ENCODE measurements at places on chromosomes 3 and 15. TPM values are rescaled to one million over a fixed set of nuclear protein-coding genes. Genes with fewer than 3 reads are reported as not detected.

- no peak for DNase-seq
Observed at GRCh38 chr3:113556316-113556945, 24.1 kb downstream of the SIDT1 start.

The CCNL1 gene
- total RNA-seq: 315 TPM

The TIMMDC1 gene
- total RNA-seq: 89.6 TPM

The ZNF609 gene
- 43.9 TPM for total RNA-seq

The AADAC gene
- not detected for total RNA-seq

- DNase-seq: no peak
Observed at GRCh38 chr3:159844801-159845261, 143.8 kb upstream of the IL12A start.

The GPR27 gene
- 0.90 TPM for total RNA-seq

The IL20RB gene
- total RNA-seq: 1.7 TPM

- no peak for DNase-seq
Observed at GRCh38 chr15:66292571-66293418, 573 bp upstream of the DIS3L start.

DNA sequence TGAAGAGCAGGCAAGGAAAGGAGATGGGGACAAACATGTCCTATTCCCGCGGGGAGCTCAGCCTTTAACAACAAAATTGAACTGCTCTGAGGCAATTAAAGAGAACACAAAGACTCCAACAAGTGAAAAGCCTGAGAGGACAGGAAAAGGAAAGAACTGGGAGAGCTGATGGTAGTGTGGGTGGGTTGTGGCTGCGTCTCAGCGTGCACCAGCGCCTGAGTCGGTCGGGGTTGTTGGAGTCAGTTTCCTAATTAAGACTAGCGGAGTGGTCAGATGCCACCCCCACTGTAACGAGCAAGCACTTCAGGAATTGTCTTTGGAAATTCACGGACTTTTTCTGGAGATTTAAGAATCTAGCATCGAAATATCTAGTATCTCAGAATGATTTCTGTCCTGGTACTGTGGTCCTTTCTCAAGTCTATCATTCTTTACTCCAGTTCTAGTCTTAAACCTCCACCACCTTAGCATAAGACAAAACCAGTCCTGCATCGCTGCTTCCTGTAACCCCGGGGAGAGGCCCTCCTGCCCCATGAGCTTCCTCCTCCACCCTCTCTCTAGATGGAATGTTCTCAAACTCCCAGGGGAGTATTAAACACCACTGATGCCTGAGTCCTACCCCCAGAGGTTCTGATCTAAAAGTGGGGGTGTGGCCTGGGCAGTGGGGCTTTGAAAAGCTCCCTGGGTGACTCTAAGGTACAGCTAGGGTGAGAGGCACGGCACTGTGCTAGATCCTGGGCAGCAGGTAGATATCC is 104.0 kb downstream of the CYP19A1 start:
- no peak for DNase-seq

DNA sequence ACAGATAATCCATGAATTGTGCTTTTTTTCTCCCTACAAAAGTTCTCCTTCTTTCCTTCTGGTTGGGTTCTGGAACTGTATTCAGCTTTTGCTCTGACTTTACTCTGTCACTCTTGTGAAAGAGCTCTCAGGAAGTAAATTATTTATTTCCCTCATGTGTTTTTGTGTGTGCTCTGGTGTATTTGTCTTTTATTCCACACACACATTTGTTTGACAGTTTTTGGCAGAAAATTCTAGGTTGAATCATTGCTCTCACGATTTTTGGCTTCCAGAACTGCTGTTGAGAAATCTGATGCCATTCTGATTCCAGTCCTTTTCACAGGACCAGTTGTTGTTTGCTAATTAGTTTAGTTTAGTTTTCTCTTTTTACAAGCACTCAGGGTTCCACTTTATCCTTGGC is 172.8 kb downstream of the PLCH1 start:
- DNase-seq: no peak

DNA sequence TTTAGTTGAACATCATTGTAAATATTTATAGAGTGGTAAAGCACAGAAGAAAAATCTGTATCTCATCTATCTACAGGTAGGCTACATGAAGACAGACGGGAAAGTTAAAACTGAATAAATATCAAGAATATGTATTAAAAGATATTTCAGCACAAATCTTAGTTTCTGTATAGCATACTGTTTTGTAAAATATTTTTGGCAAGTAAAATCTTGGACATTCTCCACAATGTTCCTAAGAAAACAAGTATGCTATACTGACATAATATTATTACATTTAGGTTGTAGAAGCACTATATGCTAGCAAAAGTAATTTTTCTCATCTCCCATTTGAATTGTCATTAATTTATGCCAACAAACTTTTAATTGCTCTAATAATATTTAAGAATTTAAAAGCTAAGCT is 326.4 kb upstream of the ARL6 start:
- no peak for DNase-seq

GRCh38 chr3:188497021-188497420 is 343.1 kb downstream of the LPP start:
- DNase-seq: no peak

The MME gene
- total RNA-seq: not detected

GRCh38 chr3:42668793-42669217 is 15.3 kb downstream of the ZBTB47 start:
- DNase-seq: no peak

- DNase-seq: no peak
Observed at GRCh38 chr15:68528626-68529290, 50.0 kb upstream of the CORO2B start.

- DNase-seq: no peak
Observed at GRCh38 chr15:32967521-32967920, 227.0 kb downstream of the FMN1 start.

DNA sequence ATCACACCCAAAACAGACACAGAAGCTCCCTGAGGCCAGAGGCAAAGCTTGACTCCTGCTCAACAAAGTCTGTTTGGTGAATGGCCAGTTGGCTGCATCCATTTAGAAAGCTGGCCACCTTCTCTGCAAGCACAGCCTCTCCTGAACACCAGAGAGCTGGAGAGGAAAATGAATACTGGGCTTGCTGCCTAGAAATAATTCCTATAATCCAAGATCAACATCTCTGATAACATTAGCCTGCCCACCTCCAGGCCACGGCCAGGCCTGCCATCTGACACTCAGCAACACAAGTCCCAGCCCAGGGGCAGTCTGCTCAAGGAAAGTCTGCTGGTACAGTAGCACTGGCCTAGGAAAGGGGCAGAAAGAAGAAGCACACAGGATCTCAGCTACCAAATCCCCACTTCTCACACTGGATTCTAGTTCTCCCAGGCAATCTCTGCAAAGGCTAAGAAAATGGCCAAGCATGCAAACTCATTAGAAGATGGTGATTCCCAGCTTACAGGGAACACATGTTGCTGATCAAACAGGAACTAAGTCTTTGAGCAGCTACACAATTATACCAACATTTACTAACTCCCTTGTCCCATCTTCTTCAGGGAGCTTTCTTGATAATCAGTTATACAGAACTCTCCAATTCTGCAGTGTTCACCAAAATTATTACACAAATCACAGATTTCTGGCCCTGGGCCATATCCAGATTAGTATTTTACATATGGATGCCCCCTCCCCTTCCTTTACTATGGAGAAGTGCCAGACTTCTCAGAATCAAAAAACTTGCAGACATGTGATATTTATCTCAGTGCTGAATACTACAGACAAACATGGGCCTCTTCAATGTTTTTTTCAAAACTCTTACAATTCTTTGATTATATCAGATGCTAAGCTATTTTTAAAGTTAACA is 9.9 kb downstream of the TBC1D2B start:
- DNase-seq: no peak

DNA sequence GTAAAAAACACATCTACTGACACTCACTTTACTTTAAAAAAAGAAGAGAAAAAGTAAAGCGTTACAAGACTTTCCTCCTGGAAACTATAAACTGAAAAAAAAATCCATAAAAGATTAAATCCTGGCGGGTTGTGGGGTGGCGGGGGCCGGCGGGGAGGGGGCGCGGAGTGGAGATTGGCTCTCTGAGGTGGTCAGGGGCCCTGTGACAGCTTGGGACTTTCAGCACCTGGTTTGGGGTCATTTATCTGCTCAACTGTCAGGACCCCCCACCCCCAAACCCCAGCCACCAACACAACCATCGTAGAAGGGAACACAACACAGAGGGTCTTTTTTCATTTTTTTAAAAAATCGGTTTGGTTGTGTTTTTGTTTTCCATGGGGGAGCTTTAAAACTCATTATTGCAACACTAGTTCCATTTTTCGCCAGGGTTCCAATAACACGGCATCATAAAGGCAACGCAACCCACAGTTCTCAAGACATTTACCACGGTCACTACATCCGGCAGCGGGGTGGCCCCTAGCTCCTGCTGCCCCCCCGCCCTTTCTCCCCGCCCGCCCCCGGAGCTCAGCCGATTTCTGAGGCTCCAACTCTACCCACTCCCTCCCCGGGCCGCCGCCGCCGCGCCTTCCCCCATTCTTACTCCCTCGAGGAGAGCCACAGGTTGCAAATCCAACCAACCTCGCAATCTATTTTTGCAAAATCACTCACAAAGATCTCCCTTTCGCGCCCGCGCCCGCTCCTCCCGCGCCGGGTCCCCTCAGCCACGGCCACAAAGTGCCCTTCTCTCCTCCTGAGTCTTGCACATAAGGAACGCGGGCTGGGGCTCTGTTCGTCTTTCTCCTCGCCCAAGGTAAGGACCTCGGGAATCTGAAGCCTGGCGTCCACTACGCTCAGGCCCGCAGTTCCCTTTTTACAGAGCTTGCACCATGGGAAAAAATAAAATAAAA is 1.8 kb downstream of the BCL6 start:
- DNase-seq: peak; percentile 76

- DNase-seq: no peak
Observed at GRCh38 chr3:21752749-21753347, 1.8 kb upstream of the ZNF385D start.

DNA sequence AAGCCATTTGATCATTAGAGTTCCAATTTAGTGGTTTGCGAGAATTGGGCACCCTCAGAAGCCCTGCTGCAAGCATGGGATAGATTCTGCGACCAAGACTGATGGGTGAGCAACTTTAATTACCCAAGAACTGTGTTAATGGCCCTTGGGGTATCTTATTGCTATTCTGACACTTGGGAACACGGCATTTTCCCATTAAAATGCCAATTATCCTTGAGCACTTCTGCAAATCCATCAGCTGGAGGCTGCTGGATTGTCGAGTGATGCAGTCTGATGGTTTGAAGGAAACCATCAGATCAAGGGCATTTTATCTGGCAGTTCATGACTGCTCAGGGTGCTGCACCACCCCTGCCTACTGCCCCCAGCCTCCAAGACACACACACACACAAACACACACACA is 183.6 kb upstream of the PROK2 start:
- DNase-seq: no peak

DNA sequence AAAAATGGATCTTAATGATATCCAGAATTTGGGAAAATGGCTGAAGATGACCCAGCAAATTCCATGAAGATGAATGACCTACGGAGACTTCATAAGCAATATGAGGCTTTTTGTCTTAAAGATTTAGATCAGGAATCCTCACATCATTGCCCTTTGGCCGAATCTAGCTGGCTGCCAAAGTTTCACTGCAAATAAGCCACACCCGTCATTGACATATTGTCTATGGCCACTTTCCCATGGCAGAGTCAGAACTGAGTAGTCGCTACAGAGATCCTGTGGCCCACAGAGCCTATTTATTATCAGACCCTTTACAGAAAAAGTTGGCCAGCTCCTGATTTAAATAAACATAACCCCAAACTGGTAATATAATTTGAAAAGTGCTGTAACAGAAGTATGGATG is 307.4 kb upstream of the RARB start:
- DNase-seq: no peak

DNA sequence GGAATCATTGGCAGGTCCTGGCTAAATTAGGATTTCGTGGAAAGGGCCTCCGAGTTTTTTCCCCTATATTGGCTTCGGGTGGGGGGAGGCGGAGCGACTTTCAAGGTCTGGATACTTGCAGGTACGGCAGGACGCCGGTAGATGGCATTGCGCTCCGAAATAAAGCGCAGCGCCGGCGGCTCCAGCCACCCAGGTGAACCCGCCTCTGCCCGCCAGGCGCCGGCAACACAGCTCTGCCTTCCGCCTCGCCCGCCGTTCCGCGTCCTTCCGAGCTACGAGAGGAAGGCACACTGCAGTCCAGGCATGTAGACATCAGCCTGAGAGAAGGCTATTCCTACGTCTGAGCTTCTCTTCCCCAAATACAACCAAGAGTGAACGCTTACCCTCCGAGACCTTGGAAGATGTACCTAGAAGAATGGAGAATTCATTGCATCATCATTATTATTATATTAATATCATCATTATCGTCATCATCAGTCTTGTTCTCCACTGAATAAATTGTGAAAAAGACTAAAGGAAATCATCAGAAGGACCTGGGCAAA is 514.1 kb downstream of the MECOM start:
- peak; percentile 82 for DNase-seq

GRCh38 chr15:68252925-68253534 is 23.5 kb upstream of the CLN6 start:
- peak; percentile 36 for DNase-seq

DNA sequence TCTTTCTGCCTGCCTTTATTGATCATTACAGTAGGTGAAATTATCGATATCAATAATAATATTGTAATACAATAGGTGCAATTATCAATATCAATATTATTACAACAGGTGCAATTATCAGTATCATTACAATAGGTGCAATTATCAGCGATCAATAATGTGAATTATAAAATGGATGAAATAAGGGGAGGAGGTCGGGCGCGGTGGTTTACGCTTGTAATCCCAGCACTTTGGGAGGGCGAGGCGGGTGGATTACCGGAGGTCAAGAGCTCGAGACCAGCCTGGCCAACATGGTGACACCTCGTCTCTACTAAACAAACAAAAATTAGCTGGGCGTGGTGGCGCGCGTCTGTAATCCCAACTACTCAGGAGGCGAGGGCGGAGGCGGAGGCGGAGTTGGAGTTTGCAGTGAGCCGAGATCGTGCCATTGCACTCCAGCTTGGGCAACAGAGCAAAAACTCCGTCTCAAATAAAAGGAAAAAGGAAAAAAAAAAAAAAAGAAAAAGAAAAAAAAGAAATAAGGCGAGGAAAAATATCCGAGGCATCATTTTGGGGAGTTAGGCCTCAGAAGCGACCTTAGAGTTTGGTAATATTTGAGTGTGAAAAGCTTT is 611 bp upstream of the BNIP2 start:
- DNase-seq: peak; percentile 65

The NPAP1 gene
- total RNA-seq: not detected

DNA sequence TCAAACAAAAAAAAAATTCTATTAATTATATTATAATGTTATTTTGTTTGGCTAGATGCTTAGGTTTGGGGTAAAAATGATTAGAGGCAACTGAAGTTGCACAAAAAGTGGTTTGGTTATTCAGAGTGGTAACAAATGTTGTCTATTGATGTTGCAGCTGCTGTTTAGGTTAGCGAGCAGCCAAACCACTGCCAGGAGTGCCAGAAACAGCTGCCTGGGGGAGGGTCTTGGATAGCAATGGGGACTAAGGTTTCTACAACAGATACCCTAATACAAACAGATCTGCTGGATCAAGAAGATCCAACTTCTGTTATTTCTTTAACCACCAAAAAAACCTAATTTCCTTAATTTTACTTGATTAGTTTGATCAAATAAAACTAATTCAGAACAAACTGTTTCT is 26.6 kb downstream of the BTLA start:
- no peak for DNase-seq

- no peak for DNase-seq
Observed at GRCh38 chr15:39618063-39618823, 37.4 kb downstream of the THBS1 start.

The ZBBX gene
- not detected for total RNA-seq

Data from activated T-cell treated with anti-CD3 and anti-CD28 coated beads, Interleukin-2, amount 50 U/mL, for 72 hours (primary cell).